Non-pigmented ciliary epithelial cell (primary cell): ENCODE measurements at places on chromosomes 1 and 21.

DNA sequence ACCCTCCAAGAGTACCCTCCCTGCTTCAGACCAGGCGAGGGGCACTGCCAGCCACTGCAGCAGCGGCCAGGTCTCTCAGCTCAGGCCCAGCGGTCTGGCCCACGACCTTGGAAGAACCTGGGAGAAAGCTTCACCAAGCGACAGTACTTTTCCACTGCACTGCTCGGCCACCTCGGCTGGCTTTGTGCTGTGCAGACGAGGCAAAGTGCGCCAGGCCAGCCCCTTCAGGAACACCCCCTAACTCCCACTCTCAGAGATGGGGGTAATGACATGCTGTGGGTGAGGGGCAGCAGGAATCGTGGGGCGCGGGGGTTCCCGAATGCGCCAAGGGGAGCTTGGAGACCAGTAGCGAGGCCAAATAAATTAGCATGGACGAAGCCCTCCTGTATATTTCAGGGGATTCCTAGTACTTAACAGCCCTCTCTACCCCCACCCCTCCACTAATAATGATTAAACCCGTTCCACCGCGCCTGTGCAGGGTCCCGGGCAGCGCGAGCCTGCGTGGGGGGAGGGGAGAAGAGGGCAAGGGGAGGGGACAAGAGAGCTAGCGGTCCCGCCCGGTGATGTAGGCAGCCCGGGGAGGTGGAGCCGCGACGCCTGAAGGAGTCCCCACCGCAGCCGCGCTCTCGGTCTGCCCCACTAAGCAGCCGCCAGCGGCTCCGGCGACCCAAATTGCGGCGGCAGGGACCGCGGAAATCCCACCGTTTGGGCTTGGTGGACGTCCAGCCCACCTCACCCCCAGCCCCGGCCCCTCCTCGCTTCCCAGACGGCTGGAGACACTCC, at the start of gene FAM43B:
Gene FAM43B, plus strand, starts transcription at position 629 of the 783 bp plus-strand sequence. CDS start 401 bp downstream, outside the sequence.
- DNase-seq, result no peak

DNA sequence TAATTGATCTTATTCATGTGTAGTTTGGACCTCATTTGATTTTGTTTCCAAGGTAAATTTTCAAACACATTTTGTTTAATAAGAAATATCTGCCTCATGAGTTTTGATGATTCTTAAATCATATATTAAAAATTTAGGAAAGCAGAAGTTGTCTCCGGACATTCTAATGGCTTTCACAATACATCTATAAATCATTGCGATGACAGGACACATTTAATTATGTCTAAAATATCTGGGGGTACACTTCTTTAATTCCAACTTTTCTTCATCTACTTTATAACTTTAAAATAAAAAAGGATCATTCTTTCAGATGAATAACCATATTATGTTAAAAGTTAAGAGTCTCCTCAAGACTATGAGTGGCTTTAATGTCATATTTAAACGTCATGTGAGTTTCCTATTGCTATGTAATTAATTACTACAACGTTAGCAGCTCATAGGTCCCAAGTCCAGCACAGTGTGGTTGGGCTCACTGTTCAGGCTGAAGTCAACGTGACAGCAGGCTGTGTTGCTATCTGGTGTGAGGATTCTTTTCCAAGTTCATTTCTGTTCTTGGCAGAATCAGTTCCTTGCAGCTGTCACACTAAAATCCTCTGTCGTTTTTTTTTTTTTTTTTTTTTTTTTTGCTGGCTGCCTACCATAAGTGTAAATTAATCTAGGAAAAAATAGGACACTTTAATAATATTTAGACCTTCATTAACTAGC, 893.5 kb downstream of the LTN1 start:
- no peak for DNase-seq

- DNase-seq, result no peak
These were observed 318.1 kb downstream of the CAMTA1 start for GRCh38 chr1:7103361-7103782.

- no peak for DNase-seq
These were observed 32.1 kb upstream of the ADORA3 start for GRCh38 chr1:111535256-111536191.

DNA sequence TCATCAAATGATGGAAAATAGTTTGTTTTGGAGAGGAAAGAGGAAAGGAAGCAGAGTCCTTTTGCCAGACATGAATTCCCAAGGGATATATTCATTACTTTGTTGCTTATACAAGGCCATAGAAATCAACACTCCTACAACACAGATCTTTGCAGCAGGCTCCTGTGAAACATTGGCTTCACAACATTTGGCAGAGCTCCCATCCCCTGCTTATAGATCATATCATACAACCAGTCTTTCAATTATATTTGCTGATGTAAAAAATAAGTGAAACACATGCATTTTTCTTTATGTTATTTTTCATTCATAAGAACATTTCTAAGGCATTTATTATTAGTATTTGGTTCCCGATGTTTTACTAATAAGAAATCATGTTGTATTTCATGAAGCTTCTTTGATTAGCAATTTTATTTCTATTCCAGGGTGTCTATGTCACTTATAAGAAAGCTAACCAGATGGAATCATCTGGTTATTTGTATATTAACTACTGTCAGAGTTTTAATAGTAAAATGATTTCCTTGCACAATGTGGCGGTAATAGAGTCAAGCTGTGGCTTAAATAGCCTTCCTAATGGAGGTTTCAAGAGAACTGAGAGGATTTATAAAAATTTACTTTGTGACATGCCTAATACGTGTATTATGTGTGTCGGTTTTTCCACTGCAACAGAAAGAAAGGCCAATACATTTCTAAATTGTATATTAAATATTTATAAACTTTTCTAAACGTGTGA, 470.3 kb upstream of the NCAM2 start:
- no peak for DNase-seq
